ENCODE measurements at places on chromosomes 16 and 17. TPM values are rescaled to one million over a fixed set of nuclear protein-coding genes. Genes with fewer than 3 reads are reported as not detected.

CEMP1 gene
- 4.1 TPM for polyA plus RNA-seq

KRT14 gene
- 0.39 TPM for polyA plus RNA-seq

DPEP2 gene
- 0.62 TPM for polyA plus RNA-seq

TOM1L1 gene
- 111 TPM for polyA plus RNA-seq

GNG13 gene
- polyA plus RNA-seq: 0.58 TPM

TBC1D3G gene
- not detected for polyA plus RNA-seq

SLC16A6 gene
- 0.73 TPM for polyA plus RNA-seq

PHOSPHO1 gene
- polyA plus RNA-seq: 2.1 TPM

IL21R gene
- 0.14 TPM for polyA plus RNA-seq

CDT1 gene
- 19.1 TPM for polyA plus RNA-seq

CACNG5 gene
- polyA plus RNA-seq: 2.9 TPM

CLEC18B gene
- polyA plus RNA-seq: 119 TPM

ALOX12 gene
- 2.3 TPM for polyA plus RNA-seq

CHAD gene
- 2.2 TPM for polyA plus RNA-seq

MRPS23 gene
- 55.4 TPM for polyA plus RNA-seq

TP53TG3 gene
- not detected for polyA plus RNA-seq

GPRC5C gene
- polyA plus RNA-seq: 134 TPM

RNF222 gene
- polyA plus RNA-seq: 0.07 TPM

ABCC6 gene
- polyA plus RNA-seq: 20.7 TPM

KIF18B gene
- polyA plus RNA-seq: 15.8 TPM

EXOC3L1 gene
- 6.1 TPM for polyA plus RNA-seq

- no peak for DNase-seq
These were observed 1.5 kb upstream of the NEURL4 start for GRCh38 chr17:7330638-7331015.

GRCh38 chr17:7436556-7437368 lies 1.5 kb downstream of the TMEM102 start:
- no peak for DNase-seq

DNA sequence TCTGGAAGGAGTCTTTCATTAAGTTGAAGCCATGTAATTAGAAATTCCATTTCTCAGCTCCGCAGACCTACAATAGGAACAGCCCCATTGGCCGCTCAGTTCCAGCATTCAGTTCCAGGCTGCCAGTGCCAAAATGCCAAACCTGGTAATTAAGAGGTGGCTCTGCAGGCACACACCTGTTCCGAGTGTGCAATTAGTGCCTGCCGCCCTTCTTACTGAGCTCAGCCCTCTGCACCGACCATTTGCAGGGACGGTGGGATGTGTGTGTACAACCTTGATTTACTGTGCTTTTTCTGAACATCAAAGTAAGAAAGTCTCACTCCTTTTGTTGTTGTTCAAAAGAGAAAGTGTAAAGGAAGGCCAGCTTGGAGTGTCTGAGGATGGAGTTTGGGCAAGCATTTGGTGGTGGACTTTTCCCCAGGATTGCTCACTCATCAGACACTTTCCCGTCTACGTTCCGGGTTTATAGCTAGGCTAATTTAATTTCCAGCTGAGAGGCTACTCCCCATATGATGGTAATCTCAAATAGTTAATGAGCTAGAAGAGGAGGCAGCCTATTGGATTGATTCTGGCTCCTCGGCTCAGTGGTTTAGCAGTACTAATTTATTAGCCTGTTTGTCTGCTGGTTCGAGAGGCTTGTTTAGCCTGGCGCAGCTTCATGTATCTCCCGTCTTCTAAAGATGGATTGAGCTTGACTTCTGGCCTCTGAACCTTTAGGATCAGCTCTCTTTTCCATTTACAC lies 20.0 kb downstream of the HS3ST3B1 start:
- DNase-seq: no peak

DNA sequence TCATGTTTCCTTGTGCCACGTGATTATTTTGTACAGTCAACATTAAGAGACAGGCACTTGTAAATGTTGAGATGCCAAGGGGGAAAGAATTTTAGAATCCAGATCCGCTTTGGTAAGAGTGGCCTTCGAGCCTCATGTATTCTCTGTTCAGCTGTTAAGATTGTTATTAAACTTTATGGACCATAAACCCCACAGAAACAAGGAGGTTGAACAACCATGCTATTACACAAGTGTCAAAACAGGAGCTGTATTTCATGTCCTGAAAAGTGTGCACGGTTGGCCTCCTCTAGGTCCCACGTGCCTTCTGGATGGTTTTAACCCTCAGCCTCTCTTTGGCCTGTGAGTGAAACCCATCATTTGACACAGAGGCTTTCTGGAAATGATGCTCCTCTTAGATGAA lies 691.3 kb downstream of the MAF start:
- peak; percentile 16 for DNase-seq

GRCh38 chr17:57313097-57313835 lies 56.9 kb downstream of the MSI2 start:
- no peak for DNase-seq

GRCh38 chr17:79741751-79742588 lies 11.2 kb downstream of the ENPP7 start:
- DNase-seq: peak; percentile 71

DNA sequence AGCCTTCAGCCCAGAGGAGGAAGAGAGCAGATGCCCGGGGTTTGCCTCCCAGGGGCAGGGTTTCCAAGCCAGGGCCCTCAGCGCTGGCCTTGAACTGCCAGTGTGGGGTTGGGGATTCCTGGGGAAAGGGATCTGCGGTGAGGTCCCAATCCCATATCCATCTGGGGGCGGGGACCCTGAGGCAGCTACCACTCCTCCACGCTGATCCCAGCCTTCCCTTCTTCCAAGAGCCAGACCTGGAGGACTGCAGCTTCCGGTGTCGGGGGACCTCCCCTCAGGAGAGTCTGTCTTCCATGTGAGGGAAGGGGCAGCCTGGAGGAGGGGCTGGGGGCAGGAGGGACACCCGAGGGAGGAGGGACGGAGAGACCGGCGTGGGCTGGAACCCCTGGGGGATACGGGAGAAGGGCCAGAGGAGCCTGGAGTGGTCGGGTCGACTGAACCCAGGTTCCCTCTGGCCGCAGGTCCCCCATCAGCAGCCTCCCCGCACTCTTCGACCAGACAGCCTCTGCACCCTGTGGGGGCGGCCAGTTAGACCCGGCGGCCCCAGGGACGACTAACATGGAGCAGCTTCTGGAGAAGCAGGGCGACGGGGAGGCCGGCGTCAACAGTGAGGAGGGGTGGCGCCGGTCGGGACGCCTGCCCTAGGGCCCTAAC lies 10.7 kb upstream of the CISD3 start:
- DNase-seq: no peak

GRCh38 chr16:55453909-55454308 lies 25.1 kb upstream of the MMP2 start:
- no peak for DNase-seq

- no peak for DNase-seq
These were observed 3.2 kb upstream of the KRT20 start for GRCh38 chr17:40888196-40888720.

DNA sequence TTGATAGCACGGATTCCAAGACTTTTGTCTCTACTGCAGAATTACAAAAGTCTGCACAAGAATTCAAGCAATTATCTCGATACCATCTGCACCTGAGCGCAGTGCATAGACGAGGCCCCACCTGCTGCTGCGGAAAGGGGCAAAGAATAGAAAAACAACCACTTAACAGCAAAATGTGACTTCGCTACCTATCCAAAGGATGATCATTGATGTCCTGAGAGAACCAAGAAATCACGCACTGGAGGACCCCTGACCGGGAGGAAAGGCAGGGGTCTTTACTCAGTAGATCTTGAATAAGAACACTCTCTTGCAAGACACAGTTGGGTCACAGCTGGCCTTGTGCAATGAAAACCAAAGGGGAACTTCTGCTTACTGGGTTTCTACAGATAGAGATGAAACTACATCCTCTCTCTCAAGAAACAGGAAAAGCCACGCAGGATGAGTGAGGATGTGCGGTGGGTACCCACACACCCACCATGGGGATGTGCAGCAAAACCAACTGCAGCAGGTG lies 147.4 kb upstream of the RPH3AL start:
- no peak for DNase-seq

- DNase-seq: no peak
These were observed 17.1 kb downstream of the RND2 start for GRCh38 chr17:43042025-43042628.

- no peak for DNase-seq
These were observed 38.2 kb upstream of the ICAM2 start for GRCh38 chr17:64058621-64059020.

GRCh38 chr16:54285414-54286089 lies 1.0 kb downstream of the IRX3 start:
- no peak for DNase-seq

- no peak for DNase-seq
These were observed 16.4 kb downstream of the LPO start for GRCh38 chr17:58254803-58255202.

- DNase-seq: peak; percentile 61
These were observed 254.5 kb upstream of the CACNG5 start for GRCh38 chr17:66580184-66580955.

DNA sequence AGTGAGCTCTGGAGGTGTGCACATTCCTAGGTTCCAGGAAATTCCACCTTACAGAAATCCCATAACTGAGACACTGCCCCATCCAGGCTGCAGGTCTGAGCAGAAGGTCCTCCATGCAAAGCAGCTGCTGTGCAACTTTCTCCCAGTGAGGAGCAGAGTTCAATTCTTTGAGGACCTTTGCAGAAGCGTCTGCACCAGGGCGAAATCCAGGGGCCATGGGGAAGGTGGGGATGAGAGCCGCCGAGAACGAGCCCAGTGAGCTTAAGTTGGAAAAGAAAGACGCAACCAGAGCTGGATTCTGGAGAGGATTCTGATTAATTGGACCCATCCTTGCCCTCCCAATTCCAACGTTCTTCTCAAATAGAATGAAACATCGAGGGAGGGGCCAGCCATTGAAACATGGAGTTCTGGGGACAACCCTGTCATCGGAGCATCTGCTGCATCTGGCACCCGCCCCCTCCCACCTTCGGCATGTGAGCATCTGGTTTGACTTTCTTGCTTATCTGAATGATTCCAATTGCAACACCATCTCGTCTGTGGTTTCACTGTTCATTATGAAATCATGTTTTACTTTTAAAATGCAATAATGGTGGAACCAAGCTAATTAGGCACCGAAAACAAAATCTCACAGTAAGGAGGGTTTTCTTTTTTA lies 190.6 kb upstream of the FOXF1 start:
- DNase-seq: no peak

GRCh38 chr17:66711881-66712321 lies 123.0 kb upstream of the CACNG5 start:
- no peak for DNase-seq

DNA sequence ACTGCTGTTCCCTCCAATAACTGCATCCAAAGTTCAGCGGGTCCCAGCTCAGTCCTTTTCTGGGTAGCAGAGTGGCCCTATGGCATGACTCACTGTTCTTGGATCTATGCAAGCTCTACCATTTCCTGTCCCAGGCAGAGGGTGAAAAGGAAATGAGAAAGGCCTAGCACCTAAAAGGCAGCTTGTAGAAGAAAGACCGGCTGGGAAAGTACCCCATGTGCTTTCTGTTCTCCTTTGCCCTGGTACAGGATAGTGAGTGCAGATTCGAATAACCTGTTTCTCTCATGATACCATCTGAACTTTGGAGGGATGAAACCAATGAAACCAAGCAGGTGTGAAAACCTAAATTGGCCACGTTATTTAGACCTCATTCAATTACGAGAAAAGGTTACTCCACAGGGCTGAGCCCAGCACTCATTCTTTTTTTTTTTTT lies 12.7 kb upstream of the HASPIN start:
- DNase-seq: no peak

GRCh38 chr17:67027031-67027628 lies 17.2 kb upstream of the CACNG1 start:
- no peak for DNase-seq

DNA sequence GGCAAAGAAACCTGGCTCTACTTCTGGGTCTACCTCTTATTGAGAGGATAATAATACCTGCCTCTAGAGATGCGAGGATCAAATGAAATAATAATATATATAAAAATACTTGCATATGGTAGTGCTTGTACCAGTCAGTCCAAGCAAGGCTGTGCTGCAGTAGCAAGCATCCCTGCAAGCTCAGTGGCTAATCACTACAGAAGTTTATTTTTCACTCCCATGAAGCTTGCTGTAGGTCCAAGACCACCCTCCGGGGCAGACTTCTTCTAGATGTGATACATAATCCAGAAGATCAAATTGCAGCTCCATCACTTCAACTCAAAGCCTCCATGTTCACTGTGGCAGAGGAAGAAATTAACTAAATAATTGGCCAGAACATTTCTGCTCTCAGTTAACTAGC lies 48.9 kb upstream of the NKD1 start:
- DNase-seq: no peak

DNA sequence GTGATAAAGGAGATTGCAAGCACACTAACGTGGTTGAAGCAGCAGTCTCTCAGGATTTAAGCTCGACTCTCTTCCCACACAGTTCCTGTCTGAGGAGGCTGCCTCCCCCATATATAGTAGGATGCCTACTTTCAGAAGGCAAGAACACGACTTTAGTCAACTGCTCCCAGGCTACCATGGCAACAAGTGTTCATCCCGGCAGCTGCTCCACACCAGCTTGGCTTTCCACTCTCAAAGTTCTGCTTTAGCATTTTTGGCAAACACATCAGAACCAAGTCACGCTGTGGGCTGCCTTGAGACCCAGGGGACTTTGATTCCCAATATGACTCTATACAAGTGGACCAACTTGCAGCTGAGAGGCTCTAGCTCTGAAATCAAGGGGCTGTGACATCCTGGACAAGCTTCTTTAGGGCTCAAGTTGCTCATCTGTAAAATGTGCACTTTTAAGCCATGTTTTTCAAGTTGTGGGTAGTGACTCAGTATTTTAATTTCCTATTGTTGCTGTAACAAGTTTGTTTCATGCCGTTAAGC lies 16.5 kb downstream of the ZP2 start:
- no peak for DNase-seq

GRCh38 chr17:48457080-48457836 lies 27.2 kb upstream of the SKAP1 start:
- no peak for DNase-seq

DNA sequence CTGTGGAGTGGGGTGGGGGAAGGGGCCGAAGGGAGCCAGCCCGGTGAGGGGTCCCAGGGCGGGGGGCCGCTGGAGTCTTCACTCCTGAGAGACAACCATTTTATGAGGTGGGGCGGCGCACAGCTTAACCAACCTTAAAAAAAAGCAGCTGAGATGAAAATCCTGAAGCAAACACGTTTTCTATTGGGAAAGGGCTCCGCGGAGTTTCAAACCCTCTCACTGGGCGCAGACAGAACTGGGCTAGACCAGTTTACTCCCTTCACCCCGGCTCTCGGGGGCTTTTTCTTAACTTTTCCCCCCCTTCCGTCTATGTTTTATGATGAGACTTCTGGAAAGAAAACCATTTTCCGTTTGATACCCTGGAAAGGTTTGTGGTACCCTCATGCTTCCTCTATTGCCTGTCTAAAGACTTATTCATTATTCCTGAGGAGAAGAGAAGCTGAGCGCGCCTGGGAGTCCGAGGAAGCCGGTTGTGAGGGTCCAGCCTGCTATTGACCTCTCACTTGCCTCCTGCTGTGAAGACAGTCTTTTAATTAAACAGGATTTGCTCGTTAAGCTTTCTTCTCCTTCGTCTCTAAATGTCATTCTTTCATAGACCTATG lies 482 bp upstream of the SSH2 start:
- DNase-seq: no peak

- no peak for DNase-seq
These were observed 185.4 kb upstream of the RPL38 start for GRCh38 chr17:74018115-74018514.

GRCh38 chr16:5058476-5058875 lies 7.3 kb downstream of the C16orf89 start:
- no peak for DNase-seq

- DNase-seq: no peak
These were observed 147.1 kb downstream of the WWOX start for GRCh38 chr16:78246559-78246958.
